ENCODE measurements at places on chromosomes 11 and 22. TPM values are rescaled to one million over a fixed set of nuclear protein-coding genes. Genes with fewer than 3 reads are reported as not detected.
A peak's percentile ranks its signal among the peaks of the same experiment; 100 is the strongest.

Gene CRYBA4
- not detected for total RNA-seq

Gene SMC1B
- total RNA-seq, result not detected

Gene TSGA10IP
- total RNA-seq, result not detected

Gene ACR
- total RNA-seq, result not detected

Gene SEZ6L
- not detected for total RNA-seq

Gene PRR33
- total RNA-seq, result not detected

Gene ACCS
- total RNA-seq, result 1.4 TPM

- no peak for DNase-seq
Observed at GRCh38 chr22:24543679-24544243, 11.2 kb downstream of the GUCD1 start.

DNA sequence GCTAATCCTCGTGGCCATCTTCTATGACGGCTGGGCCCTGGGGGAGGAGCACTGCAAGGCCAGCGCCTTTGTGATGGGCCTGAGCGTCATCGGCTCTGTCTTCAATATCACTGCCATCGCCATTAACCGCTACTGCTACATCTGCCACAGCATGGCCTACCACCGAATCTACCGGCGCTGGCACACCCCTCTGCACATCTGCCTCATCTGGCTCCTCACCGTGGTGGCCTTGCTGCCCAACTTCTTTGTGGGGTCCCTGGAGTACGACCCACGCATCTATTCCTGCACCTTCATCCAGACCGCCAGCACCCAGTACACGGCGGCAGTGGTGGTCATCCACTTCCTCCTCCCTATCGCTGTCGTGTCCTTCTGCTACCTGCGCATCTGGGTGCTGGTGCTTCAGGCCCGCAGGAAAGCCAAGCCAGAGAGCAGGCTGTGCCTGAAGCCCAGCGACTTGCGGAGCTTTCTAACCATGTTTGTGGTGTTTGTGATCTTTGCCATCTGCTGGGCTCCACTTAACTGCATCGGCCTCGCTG is 12.1 kb downstream of the MTNR1B start:
- DNase-seq, result no peak

- DNase-seq, result no peak
Observed at GRCh38 chr22:19766511-19767426, 6.2 kb downstream of the TBX1 start.

GRCh38 chr11:66641834-66642233 is 3.3 kb downstream of the RBM4 start:
- no peak for DNase-seq

GRCh38 chr11:87203907-87204602 is 166.3 kb downstream of the TMEM135 start:
- DNase-seq, result no peak

GRCh38 chr11:120091701-120092100 is 46.2 kb downstream of the TRIM29 start:
- no peak for DNase-seq

DNA sequence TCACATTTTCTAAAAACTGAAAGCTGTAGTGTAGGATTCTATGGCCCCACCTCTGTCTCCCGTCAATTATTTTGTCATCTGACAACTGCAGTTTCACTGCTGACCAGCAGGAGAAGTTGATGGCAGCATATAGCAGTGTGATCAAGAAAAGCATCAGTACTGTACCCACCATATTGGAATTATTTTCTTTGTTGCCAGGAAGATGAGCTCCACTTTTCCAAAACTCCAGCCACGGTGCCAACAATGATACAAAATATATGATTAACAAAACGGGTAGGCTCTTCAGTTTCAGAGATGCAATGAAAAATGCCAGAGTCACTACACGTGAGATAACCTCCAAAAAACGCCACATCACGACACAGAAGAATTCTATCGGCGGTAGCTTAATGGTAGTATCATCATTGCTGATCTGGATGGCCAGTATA is 41.3 kb downstream of the XKR3 start:
- no peak for DNase-seq

- DNase-seq, result no peak
Observed at GRCh38 chr11:19956228-19956627, 204.0 kb downstream of the DBX1 start.

DNA sequence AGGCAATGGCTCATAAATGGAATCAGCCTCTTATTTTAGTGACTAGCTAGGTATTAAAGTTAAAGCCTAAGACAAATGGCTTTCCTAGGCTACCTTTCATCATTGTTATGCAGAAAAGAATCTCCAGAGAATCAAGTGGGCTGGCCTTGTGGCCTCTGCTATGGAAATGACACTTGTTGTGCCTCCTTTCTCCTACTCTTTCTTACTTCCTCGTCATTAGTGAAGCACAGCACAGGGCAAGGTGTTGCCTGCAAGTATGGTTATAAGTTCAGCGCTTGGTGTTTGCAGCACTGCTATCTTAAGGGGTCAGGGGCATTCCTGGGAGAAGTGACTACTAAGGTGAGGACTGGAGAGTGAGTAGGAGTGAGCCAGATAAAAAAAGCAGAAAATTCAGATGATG is 45.4 kb upstream of the GLYATL1 start:
- DNase-seq, result no peak

DNA sequence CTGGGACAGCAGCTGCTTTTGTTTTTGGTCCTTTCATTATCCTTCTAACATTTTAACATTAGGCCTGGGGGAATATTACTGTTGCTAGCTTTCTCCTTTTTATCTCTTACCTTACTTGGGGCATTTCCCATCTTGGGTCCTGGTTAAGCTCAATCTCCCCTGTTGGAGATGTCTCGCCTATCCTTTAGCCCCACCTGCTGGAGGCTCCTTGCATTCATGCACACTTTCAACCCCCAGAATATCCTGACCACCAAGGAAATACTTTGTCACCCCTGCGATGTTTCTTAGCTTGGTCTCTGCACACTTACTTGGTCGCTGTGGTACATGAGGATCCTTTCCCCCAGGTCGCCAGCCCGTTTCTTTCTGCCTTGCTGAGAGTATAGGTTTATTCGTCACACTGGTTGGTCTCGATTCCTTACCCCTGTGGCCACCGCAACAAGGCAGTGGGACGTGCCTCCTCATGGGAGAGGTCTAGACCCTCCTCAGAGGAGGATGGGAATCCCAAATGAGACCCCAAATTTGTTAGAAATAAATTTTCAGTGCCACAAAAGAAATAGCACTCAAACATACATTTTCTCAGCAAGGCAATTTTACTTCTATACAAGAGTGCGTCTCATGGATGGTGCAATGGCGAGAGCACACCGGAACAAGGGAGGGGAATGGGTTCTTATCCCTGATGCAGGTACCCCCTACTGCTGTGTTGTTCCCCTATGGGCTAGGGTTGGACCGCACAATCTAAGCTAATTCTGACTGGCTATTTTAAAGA is 5.4 kb upstream of the TXN2 start:
- peak; percentile 68 for DNase-seq

DNA sequence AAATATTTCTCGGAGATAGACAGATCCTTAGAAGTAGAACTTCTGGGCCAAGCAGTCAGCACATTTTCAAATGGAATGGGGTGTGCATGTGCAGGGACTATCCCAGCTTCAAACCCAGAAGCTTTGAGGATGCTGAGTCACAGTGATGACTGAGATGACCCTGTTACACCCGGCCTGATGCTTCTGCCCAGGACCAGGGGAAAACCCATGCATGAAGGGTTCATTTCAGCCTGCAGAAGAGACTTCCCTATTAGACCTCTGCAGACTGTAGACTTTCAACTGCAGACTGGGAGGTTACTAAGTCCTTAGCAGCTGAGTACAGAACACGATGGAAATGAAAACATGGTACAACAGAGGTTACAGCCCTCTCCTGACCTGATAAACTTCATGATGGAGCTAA is 3.6 kb upstream of the OR2AT4 start:
- DNase-seq, result peak; percentile 81

GRCh38 chr11:111522426-111522825 is 7.8 kb downstream of the HOATZ start:
- DNase-seq, result no peak

DNA sequence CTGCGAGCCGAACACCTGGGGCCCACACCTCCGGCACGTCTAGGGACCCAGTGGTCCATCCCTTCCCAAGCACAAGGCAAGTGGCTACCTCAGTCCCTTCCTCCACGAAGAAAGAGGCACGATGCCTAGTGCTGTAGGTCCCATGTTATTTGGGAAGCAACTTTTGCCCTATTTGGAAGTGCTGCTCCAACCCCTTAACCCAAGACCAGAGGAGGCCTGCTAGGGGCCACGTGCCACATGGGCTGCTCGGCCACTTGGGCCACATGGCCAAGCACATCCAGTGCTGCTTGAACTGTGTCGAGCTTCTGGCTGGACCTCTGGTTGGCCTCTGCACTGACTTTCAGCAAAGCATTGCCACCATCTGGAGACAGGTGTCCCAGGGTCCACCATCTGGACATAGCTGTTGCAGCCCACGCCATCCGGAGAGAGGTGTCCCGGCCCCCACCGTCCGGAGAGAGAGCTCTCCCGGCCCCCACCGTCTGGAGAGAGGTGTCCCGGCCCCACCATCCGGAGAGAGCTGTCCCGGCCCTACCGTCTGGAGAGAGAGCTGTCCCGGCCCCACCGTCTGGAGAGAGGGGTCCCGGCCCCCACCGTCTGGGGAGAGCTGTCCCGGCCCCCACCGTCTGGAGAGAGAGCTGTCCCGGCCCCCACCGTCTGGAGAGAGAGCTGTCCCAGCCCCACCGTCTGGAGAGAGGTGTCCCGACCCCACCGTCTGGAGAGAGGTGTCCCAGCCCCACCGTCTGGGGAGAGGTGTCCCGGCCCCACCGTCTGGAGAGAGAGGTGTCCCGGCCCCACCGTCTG is 6.5 kb upstream of the B4GALNT4 start:
- DNase-seq, result no peak

DNA sequence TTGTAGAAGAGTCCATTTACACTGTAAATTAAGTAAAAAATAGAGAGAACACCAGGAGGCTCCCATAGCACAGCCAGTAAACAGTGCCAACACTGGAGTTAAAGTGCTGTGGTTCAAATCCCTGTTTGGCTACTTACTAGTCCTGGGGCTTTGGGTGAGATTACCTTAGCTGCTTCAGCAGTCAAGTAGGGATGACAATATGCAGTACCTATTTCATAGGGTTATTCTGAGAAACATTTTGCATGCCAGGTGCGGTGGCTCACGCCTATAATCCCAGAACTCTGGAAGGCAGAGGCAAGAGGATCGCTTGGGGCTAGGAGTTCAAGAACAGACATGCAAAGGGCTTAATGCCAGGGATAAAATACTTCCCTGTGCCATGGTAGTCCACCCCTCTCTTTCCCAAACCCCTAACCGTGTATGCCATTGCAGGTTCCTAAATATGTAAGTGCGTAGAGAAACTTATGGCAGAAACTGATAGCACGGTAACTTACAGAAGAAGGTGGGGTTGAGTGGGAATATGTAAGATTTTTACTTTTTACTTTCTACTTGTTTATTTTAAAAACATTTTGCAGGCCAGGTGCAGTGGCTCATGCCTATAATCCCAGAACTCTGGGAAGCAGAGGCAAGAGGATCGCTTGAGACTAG is 86.4 kb upstream of the PICALM start:
- DNase-seq, result no peak

GRCh38 chr11:101718402-101718801 is 134.6 kb upstream of the TRPC6 start:
- peak; percentile 89 for DNase-seq

GRCh38 chr11:132519241-132519815 is 1013.0 kb downstream of the OPCML start:
- peak; percentile 4 for DNase-seq

- no peak for DNase-seq
Observed at GRCh38 chr22:35972559-35972958, 56.1 kb downstream of the RBFOX2 start.

- peak; percentile 65 for DNase-seq
Observed at GRCh38 chr22:22687638-22688500, 43.5 kb downstream of the GGTLC2 start.

GRCh38 chr11:103274025-103274424 is 164.8 kb downstream of the DYNC2H1 start:
- DNase-seq, result no peak

GRCh38 chr11:80816966-80817365 is 1376.1 kb upstream of the TENM4 start:
- DNase-seq, result no peak

DNA sequence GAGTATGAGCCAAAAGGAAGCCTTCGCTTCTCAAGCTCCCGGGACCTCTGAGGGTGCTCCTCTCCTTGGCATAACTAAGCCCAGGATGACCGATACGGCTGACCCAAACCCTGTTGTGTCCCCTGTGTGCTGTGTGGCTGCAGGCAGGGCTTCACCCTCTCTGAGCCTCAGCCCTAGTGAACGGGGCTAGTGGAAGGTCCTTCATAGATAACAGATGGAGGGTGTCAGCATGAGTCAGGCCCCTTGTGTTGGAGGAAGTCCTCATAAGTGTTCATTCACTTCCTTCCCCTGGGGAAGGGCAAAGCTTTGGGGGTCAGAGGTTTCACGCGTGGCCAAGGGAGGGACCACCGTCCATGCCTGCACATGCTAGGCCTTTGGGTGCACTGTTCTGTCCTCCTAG is 21.5 kb downstream of the SHISAL1 start:
- DNase-seq, result peak; percentile 7

DNA sequence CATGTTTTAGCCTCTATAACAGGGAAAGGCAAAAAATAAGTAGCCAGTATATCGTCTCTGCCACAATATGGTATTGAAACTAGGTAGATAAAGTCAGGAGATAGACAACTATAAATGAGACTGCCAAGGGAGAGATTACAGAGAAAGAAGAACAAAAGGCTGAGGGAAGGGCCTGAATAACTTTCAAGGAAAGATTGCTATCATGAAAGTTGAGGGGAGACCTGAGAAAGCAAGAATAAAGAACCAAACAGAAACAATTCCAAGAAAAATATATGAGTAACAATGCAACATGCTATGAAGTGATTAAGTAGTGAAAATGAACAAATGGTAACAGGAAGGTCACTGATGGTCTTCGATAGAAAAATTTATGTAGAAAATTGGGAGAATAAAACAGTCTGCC is 690.1 kb downstream of the METTL15 start:
- DNase-seq, result no peak

- no peak for DNase-seq
Observed at GRCh38 chr11:10674911-10675440, 18.6 kb downstream of the IRAG1 start.

DNA sequence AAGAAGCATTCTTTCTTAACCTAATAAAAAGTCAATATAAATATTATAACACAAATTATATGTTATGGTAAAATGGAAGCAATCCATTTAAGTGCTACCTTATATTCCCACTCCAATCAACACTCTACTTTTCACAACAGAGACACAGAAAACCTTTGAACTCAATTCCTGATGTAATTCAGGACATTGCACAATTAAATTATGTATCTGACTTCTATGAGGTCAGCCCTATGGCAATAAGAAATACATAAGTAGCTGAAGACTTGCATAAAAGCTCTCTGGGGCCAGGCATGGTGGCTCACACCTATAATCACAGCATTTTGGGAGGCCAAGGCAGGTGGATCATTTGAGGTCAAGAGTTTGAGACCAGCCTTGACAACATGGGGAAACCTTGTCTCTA is 6.8 kb downstream of the OR4D10 start:
- DNase-seq, result no peak

DNA sequence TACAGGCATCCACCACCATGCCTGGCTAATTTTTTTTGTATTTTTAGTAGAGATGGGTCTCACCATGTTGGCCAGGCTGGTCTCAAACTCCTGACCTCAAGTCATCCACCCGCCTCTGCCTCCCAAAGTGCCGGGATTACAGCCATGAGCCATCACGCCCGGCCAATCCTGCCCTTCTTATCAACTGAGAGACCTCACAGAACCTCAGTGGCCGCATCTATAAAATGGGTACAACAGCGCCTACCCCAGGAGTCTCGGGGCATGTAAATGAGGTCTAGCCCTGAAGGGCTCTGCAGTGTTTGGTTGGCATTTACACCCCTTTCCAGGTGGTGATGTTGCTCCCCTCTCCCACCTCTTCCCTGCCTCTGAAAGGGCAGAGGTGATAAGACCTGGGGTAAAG is 11.7 kb downstream of the SYNGR1 start:
- DNase-seq, result no peak

GRCh38 chr11:131581046-131581445 is 210.6 kb downstream of the NTM start:
- no peak for DNase-seq
